ENCODE measurements at places on chromosomes 3 and 15.

DNA sequence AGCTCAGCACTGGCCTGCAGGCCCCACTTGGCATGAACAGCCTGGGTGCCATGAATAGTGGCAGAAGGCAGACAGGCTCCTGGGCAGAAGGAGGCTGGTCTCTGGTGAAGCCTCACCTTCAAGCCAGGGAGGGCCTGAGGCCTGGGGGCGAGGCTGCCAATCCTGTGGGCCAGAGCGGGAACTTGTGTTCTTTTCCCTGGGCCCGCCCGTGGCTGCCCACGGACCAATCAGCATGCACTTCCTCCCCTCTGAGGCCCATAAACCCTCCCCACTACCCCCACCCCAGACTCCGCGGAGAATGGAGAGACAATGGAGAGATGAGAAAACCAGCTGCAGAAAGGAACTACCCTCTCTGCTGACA is 283.8 kb upstream of the ROBO1 start:
- no peak for DNase-seq

- peak; percentile 87 for DNase-seq
These were observed 4.0 kb upstream of the SIN3A start for GRCh38 chr15:75455424-75455981.

DNA sequence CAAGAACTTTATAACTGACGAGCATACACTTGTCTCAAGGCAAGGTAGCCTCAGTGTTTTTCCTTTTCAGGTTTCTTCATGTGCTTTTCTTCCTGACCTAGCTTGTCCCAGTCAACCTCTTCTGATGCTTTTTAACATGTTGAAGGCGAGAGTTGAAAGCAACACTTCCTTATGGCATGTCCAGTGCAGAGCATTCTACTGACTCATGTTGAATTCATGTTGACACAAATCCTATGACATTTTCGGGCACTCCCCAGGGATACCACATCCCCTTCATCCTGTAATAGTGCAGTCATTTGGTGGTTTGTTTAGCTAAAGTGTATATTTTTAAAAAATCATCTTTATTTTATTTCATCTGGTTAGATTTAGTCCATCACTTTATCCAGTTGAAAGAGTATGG is 75.9 kb upstream of the CBLB start:
- DNase-seq = no peak

- no peak for DNase-seq
These were observed 2.6 kb downstream of the TSEN2 start for GRCh38 chr3:12486916-12487315.

DNA sequence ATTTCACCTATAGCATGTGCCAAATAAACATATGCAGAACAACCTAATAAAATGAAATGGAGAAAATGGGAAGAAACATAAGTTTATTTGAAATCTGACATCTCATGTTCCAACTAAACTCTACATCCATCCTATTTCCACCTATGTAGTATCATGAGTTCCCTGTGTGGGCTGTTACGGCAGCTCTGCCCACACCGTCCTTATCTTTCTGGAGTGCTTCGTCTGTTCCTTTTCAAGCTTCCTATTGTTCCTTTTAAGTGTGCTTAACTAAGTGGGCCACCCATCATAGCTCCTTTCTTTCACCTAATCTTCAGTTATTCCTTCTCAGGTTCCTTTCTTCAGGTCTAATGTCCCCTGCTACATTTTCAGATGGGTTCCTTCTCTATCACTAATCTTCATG is 17.3 kb downstream of the RYR3 start:
- no peak for DNase-seq

DNA sequence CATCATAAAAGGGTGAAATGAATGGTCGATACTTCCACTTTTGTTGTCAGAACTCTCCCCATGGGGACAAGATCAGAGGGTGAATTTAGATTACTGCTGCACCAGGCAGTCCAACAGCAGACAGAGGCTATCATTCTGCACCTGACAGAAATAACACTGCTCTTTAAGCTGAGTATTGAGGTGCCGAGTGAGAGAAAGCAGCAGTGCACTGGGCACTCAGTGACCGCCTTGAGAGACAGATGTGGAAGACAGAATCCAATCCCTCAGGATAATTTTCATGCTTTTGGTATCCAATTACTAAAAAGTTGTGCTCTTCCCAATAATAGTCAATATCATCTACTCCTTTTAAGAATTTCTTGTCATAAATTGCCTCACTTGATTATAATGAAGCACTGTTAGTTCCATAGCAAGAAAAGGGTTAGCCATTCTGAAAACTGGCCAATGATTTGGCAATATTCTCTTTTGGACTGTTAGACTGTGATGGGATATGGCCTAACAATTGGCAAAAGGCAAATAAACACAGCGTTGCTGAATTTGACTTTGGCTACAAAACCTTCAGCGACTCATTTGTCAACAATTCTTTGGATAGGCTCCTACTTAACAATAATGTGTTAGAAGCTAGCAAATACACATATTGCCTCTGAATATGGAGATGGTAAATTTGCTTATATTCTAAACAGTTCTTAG is 5.5 kb downstream of the FGF7 start:
- no peak for DNase-seq

DNA sequence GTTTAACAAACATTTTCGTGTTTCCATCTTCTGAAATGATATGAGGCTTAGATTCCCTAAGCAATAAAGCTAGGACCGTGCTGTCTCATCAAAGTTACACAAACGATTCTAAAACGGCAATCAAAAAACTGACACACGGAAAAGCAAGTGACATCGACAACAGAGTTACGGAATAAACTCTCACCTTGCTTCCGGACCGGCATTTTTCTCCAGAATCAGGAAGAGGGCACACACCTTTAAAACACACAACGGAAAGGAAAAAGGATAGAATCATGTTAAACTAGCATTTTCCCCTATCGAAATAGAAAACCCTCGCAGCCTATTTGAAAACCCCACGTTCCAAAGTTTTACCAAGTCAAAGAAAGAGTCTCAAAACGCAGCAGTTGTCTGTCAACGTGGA is 1.4 kb downstream of the DLG1 start:
- peak; percentile 42 for DNase-seq
